ENCODE measurements at places on chromosomes 1 and 21.

DNA sequence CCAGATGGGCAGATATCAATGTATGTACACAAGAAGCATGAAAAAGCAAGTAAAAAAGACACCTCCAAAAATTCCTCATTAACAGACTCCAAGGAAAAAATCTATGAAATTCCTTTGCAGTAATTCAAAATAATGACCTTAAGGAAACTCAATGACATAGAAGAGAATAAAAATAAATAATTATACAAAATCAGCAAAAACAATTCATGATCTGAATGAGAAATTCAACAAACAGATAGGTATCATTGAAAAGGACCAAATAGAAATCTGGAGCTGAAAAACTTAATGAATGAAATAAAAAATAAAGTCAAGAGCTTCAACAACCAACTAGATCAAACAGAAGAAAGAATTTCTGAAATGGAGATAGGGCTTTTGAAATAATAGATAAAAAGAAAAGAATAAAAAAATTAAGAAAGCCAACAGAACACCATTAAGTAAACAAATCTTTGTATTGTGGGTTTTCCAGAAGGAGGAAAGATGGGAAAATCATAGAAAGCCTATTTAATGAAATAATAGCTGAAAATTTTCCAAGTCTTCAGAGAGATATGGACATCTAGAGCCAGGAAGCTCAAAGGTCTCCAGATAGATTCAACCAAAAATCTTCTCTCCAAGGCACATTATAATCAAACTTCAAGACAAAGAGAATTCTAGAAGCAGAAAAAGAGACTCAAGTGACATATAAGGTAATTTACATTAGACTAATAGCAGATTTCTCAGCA, 52.0 kb upstream of the KCNK1 start:
- no peak for DNase-seq

DNA sequence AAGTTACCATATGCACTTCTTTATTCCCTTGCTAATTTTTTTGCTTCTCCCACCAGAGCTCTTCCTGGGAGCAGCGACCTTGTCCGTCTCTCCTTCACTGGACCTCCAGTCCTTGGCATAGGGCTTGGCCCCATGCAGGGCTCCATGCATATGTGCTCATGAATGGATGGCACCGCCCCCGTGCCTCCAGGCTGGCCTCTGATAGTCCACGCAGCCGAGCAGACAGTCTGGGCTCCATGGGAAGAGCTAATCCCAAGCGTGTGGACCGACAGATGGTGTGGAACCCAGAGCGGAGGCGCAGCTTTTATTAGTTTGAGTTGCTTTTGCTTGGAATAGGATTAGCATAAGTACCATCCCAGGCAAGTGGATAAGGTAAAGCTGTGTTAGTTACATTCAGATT, 41.8 kb downstream of the CDCP2 start:
- DNase-seq: no peak

DNA sequence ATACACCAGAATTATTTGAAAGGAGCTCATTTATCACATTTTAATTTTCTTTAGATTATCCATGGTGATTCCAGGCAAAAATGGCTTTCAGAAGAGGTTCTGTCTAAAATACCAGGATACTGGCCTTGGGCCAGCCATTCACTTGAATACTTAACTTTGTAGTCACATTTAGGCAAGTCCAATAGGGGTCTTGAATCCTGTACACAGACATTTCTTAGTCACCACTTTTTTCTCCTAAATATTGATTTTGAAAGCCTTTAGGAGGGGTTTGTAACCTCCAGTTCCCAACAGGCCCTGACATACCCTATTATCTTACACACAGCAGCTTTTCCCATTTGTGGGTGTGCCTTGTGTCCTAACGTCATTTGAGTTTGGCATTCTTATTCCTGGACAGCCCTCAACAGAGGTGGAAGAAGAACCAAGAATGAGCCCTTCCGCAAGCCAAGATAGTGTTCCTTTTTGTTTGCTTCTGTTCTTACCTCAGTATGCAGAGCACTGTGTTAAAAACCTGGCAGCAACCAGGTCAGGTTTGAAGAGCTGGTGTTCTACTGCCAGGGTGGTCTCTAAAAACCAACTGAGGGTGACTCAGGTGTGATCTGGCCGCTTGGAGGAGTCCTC, 19.5 kb downstream of the MAP3K7CL start:
- DNase-seq: no peak

DNA sequence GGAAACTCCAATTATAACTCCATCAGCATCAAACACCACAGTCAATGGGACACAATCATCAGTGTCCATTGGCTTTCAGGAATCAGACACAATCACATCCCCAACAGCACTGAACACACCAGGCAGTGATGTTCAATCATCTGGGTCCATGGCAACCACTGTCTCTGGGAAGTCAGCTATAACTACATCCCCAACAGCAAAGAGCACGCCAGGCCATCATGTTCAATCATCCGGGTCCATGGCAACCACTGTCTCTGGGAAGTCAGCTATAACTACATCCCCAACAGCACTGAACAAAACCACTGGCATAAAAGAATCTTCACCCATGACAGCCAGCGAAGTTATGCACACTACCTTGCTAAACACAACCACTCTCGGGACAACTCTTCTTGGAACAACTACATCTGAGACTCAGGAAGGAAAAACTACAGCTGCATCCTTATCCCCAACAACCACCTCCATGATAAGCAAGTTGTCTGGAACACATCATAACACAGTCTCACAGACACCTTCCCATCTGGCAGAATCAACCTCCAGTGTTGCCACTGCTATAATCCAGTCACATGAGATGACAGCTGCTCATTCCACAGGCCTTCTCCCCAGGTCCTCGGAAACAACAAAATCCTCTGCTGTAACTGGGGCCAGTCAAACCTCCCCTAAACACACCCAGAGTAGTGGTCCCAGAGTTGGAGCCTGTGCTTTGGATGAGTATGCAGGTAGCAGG, 19.9 kb downstream of the CATSPER4 start:
- no peak for DNase-seq

DNA sequence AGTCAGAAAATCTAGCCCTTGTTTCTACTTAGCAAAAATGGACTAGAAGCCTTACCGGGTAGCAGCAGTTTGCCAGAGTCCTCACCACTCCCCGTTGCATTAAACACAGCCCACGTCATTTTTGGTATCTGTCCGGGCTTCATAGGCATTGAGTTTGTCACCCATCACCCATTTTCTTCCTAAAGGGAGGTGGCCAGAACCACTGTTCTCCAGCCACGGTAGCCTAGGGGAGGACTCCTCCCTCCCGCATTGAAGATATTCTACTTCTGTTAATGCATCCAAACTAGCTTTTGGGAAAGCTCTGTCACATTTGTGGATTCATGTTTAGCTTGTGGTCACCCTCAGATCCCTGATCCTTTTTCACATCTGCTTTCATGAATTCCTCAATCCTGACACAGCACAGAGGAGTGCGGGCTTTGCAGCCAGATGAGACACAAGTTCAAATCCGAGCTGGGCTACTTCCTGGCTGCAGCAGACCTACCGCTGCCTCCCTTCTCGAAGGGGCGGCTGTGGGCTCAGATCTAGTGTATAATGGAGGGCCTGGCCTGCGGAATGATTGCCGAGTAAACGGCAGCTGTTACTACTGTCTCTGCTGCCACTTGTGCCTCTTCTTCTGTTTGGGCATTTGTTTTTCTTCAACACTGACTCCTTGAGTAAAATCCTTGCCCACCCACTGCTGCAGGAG, 63.2 kb upstream of the EFHD2 start:
- no peak for DNase-seq

- no peak for DNase-seq
Observed at GRCh38 chr1:24566236-24566867, 10.5 kb downstream of the NCMAP start.

DNA sequence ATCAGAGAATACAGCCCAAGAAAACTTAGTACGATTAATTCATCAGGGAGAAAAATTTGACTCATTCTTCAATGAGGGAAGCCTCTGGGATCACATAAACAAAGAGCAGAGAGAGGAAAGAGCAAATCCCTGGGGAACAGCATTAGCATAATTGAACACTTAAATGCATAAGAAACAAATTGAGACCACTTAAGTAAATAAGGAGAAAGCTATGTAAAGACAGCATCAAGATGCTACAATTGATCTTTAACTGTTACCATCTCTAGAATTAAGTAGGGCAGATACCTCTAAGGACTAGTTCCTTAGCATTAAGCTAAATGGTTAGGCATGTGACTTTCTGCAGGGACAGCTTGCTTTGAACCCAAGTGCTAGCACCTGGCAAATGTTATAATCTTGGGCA, 265.1 kb upstream of the NEGR1 start:
- no peak for DNase-seq

GRCh38 chr1:100299521-100300222, 33.7 kb downstream of the RTCA start:
- DNase-seq: no peak

GRCh38 chr1:234735476-234735875, 125.5 kb upstream of the IRF2BP2 start:
- no peak for DNase-seq

DNA sequence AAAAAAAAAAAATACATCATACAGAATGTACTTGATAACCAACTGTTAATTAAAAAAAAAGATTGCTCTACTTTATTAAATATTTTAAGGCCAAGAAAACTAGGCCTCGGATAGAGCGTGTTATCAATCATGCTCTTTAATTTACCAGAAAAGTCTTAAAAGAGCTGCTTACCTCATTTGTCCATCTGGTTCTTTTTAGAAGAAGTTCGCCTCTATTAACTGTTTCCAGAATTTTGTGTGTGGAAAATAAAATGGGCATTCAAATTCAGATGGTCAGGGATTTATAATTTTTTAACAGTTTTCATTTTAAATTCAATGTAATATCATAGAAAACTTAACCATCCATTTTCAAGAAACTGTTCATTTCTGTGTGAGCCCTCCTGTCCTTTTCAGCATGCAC, 53.8 kb downstream of the KCNK1 start:
- no peak for DNase-seq

- DNase-seq: no peak
Observed at GRCh38 chr1:56356376-56356990, 222.9 kb downstream of the PLPP3 start.

DNA sequence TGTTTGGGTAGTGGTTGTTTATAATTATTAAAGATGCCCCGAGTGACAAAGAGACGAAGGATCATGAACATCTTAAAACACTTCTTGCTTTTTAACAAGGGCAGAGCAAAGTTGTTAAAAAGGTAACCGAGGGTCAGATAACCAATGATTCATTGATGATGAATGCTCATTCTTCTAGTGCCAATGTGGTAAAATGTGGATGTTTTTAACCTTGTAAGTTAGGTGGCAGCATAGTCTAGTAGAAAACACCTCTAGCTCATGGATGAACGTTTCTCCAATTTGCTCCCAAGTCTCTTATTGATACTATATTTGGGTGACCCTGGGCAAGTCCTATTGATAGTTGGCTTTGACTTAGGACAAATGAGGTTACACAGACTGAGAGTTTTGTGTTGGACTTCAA, 167.9 kb downstream of the KIF26B start:
- no peak for DNase-seq

DNA sequence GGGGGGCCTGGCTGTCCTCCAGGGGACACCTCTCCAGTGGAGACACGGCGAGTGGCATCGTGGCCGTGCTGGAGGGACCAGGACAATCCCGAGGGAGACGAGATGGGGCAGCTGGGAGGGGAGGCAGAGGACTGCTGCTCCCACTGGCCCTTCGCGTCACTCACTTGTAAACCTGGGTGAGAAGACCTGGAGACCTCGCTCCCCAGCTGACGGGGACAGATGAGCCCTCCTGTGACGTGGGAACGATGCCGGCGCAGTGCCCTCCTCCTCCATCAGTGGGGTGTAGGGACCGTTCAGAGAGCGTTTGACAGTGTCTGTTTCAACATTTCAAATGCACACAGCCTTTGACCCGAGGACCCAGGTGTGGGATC, 4.6 kb downstream of the SPATC1L start:
- DNase-seq: no peak

DNA sequence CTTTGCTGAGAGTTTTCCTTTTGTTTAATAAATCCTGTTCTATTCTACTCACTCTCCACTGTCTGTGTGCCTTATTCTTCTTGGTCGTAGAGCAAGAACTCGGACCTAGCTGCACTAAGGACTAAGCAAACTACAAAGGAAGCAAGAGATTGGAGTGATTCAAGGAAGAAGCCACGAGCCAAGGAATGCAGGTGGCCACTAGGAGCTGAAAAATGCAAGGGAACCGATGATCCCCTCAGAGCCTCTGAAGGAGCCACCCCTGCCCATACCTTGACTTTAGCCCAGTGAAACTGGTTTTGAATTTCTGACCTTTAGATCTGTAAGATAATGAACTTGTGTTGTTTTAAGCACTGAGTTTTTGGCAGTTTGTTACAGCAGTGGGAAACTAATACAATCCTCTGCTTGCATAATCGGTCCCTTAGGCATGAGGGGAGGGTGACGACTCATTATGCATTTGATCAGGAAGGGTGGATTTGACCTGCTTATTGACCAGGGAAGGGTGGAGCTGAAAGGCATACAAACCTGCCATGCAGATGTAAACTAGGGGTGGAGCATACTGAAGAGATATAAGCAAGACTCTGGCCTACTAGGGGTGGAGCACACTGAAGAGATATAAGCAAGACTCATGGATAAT, 6.2 kb upstream of the CA6 start:
- no peak for DNase-seq

DNA sequence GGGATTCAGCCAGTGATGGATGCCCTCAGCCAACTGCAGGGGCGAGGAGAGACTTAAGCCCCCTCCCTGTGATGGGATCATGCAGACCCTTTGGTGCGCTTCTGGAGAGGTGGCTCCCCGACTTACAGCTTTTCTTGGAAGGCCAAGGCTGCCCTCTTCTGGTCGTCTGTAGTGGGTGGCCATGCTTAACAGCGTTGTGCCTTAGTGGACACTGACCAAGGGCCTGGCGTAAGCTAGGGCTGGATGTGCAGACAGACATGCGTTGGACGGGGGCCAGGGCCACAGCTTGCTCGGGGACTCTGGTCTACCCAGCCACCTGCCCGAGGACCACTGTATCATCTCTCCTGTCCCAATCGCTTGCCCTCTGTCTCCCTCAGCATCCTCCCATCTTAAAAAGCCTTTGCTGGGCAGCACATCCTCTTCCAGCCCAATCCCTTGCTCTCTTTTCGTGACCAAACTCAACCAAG, 5.5 kb downstream of the AZIN2 start:
- peak; percentile 94 for DNase-seq

GRCh38 chr1:215728169-215728568, 161.1 kb downstream of the KCTD3 start:
- DNase-seq: no peak

DNA sequence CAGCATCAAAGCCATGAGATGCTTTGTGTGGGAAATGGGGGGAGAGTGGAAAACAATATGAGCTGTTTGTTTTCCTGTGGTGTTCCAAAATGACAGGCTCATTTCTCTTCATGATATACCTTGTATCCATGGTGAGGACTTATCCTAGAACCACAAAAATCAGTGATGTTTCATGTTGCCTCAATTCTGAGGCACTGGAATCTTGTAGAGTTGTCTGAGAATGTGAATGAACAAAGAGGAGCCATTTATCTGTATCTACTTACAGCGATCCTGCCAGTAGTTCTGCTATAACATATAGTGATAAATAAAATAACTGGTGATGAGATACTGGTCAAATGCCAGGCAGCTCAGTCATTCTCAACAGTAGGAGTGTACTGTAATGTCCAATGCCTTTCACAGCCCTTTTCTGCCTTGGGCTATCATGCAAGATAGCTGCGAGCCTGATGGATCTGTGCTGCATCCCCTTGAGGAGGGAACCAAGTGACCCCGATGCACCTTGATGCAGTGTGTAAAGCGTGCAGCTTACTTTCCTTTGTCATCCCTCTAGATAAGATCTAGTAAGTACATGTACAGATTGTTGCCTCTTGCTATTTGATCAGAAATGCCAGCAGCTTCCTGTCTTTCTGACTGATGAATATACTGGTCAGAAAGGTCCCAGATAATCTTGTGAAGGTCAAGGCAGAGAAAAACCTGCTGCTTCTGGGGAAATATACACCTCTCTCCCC, 52.8 kb downstream of the SLC44A3 start:
- DNase-seq: no peak

- DNase-seq: peak; percentile 84
Observed at GRCh38 chr1:77126307-77126706, 92.9 kb downstream of the PIGK start.
